Left ventricle myocardium superior (tissue), 1 donor: ENCODE measurements at places on chromosomes 1 and 21. TPM values are rescaled to one million over a fixed set of nuclear protein-coding genes. Genes with fewer than 3 reads are reported as not detected.

Gene OR6K3
- not detected for total RNA-seq

Gene PRELP
- total RNA-seq, result 22.5 TPM

GRCh38 chr1:63116016-63116415 lies 206.4 kb upstream of the FOXD3 start:
- DNase-seq, result no peak

DNA sequence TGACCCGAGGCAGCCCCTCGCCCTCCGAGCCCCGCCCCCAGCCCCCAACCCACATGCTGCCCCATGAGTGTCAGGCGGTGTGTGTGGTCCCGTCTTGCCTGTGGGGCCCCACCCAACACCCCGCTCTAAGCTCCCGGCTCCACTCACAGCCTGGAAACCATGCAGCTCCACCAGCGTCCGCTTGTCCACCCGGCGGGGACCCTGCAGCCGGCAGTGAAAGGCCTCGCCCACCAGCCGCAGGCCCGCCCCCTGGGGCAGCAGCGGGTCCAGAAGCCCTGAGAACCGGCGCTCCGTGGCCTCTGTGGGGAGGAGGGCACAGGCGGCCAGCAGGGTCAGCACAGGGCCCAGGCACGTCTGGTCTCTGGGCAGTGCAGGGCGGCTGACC lies 2.7 kb downstream of the C1QTNF12 start:
- DNase-seq, result no peak

DNA sequence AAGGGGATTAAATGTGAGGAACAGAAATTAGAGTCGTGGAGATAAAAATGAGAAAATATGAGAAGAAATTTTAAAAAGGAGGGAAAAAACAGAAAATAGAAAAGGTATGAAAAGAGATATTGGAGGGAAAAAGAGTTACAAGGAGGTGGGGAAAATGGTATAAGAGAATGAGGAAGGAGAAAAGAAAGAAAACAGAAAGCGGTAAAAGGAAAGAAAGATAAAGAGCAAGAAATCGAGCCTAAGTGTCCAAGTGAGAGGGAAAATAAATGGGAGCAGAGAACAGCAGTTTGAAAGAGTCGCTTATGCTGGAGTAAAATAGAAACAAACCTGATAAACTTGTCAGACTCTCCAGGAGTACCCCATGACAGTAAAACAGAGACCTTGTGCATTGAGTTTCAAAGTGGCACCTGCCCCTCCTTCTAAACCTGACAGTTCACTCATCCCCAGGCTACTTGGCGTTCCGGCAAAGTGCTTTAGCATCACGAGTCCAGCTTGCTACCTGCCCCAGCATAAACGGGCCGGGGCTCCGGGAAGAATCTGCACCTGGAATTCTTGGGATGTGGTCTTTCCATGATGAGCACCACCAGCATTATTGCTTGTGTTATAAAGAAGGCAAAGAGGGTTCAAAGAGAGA lies 585 bp downstream of the NEGR1 start:
- DNase-seq, result no peak

DNA sequence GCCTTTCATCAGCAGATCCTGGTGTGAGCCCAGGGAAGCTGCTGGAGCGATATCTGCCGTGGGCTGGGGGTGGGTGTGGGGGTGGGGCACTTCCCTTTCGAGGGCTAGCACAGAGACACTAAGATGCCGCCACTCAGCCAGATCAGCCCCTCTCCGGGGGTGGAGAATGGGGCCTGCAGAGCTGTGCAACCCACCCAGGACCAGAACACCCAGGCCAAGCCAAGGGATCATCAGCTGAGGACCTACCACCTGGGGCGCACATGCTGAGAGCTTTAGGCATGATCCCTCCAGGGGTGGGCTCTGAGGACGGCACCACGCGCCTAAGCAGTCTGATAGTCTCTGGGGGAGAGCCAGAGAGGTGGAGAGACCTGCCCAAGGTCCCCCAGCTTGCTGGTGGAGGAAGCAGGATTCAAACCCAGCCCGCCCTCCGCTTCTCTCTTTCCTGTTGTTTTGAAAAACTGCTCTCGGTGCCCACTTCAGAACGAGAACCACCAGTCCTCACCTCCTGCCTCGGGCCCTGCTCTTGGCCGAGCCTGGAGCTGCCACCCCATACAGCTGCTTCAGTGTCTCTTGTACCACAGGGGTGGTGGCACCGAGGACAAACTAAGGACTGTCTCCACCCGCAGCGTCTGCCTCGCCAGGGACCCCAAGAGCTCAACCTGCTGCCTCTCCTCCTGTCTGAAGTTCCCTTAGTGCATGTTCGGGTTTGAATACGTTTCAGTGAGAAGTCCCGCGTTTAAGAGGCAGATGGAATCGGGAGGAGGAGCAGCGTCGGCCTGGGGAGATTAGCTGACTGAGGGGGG lies 39.7 kb upstream of the RUNX3 start:
- no peak for DNase-seq

Gene SLC66A1
- total RNA-seq, result 7.5 TPM

DNA sequence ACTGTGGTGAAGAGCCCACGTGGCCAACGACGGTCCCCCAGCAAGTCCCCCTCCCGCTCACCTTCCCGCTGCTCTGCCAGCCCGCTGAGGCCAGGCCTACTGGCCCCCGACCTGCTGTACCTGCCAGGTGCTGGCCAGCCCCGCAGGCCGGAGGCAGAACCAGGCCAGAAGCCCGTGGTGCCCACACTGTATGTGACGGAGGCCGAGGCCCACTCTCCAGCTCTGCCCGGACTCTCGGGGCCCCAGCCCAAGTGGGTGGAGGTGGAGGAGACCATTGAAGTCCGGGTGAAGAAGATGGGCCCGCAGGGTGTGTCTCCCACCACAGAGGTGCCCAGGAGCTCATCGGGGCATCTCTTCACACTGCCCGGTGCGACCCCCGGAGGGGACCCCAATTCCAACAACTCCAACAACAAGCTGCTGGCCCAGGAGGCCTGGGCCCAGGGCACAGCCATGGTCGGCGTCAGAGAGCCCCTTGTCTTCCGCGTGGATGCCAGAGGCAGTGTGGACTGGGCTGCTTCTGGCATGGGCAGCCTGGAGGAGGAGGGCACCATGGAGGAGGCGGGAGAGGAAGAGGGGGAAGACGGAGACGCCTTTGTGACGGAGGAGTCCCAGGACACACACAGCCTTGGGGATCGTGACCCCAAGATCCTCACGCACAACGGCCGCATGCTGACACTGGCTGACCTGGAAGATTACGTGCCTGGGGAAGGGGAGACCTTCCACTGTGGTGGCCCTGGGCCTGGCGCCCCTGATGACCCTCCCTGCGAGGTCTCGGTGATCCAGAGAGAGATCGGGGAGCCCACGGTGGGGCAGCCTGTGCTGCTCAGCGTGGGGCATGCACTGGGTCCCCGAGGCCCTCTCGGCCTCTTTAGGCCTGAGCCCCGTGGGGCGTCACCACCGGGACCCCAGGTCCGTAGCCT lies 46.8 kb downstream of the TRIM11 start:
- peak; percentile 48 for DNase-seq

DNA sequence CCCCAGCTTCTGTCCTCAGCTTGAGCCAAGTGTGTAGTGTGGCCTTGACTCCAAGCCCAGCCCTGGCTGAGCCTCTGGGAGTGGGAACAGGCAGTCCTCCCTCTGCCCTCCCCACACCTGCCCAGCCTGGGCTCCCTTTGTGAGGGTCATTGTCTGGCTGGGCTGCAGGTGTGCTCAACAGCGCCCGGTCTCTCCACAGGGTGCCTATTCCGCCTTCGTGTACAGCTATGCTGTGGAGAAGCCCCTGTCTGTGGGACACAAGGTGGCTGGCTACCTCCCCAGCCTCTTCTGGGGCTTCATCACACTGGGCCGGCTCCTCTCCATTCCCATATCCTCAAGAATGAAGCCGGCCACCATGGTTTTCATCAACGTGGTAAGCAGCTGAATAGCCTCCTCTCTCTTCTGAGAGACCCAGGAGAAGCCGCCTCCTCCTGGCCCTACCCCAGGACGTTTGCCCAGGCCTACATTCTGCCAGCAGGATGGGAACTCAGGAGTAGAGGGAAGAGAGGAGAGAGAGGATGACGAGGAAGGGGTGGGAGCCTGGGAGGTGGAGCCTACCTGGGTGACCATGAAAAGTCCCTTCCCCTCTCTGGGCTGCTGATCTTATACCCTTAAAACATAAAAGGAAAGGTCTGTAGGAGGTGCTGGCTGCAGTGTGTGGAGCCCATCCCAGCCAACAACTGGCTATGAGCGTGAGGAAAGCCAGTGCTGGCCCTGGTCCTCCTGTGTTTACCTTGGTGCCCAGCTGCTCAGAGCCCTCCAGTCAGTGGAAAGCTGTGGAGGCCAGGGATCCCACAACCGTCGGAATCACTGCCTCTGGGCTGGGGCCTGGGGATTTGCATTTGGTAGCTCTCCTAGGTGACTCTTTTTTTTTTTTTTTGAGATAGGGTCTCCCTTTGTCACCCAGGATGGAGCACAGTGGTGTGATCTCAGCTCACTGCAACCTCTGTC lies 45.7 kb downstream of the ELK4 start:
- DNase-seq, result no peak

DNA sequence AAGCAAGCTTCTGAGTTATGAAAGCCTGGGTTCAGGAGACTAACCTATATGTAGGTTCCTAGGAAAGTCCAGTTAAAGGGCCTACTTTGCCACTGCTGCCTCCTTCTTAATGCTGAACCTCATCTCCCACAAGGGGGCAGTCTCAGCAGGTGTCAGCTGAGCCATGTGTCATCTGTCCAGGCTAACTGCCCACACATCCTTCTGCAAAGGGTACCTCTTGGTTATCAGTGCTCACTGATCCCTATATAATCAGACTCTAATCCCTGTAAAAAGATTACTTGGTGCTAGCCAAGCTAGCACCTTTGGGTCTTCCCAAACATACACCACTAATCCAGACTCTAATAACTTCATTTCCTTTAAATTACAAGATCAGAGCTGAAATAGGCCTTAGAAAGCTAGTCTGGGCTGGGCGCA lies 9.0 kb downstream of the PRDX1 start:
- DNase-seq, result peak; percentile 50

Gene VCAM1
- 4.7 TPM for total RNA-seq

Gene CFAP107
- not detected for total RNA-seq

GRCh38 chr1:228917342-228917741 lies 182.1 kb downstream of the RHOU start:
- no peak for DNase-seq

- no peak for DNase-seq
These were observed 2.4 kb downstream of the ENO1 start for GRCh38 chr1:8876087-8876486.

GRCh38 chr1:206768472-206769303 lies 1.9 kb upstream of the IL19 start:
- no peak for DNase-seq

GRCh38 chr1:42786097-42786496 lies 1.3 kb downstream of the TMEM269 start:
- peak; percentile 34 for DNase-seq

Gene PLCH2
- total RNA-seq, result 0.25 TPM

DNA sequence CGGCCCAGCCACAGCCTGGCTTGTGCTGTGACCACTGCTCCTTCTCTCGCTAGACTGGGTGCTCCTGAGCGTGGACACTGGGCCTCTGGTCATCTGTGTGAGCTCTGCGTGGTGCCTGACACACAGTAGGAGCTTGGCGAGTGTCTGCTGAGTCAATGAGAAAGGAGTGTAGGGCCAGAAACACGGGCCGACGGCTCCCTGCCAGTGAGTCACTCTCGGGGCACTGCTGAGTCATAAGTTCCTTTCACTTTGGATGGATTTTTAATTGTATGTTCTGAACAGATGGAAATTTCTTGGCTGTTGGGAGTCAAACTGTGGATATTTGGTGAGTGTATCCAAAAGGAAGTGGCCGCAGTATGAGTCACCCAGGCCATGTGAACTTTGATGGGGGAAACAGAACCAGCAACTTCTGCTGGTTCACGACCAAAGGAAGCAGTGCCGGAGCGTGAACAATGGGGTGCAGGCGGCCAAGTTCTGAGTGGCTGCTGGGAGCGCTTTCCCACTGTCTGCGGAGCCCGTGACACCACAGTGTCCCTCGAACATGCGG lies 41.0 kb upstream of the COL18A1 start:
- peak; percentile 85 for DNase-seq

- DNase-seq, result no peak
These were observed 20.6 kb downstream of the CLCA1 start for GRCh38 chr1:86489242-86489878.

Gene NT5C1A
- total RNA-seq, result 39.6 TPM

DNA sequence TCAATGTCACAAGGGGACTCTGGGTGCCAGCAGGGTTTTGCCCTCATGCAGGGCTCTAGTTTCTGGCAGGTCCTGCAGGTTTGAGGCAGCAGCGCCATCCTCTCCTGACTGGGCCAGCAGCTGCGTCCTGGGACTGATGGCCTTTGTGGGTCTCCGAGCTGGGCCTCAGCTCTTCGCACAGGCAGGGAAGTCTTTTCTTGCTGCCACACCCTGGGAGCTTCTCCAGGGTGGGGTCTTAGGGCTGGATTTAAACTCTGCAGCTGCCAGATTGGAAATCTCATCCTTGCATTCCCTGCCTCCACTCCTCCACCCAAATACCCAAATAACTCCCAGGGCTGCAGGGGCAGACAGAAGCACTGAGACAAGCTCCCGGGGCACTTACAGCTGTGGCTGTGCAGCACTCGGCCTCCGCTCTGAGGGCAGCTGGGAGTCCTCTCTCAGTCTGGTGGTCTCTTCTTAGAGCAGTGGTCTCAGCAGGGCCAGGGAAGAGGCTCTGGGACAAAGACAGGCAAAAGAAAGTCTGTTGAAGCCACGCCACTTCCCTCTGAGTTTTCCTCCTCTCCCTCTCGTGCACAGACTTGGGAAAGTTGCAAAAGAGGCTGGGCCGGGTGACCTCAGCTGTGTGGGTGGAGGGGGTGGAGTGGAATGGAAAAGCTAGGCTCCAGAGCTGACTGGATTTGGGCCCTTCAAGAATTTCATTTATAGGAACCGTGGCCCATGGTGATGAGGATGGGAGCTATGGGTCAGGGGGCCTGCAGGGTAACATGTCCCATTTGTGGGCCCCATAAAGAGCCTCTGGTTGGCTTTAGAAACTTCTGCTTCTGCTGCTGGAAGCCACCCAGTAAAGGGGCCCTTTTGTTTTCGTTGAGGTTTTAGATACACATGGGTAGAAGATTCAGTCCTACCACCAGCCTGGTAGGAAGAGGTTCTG lies at the start of gene RAB7B:
Gene RAB7B, minus strand, starts transcription at position 525 of the 931 bp plus-strand sequence. CDS start 9,260 bp downstream, outside the sequence.
- peak; percentile 71 for DNase-seq

Gene C8A
- total RNA-seq, result not detected

Gene TEX38
- total RNA-seq, result not detected

DNA sequence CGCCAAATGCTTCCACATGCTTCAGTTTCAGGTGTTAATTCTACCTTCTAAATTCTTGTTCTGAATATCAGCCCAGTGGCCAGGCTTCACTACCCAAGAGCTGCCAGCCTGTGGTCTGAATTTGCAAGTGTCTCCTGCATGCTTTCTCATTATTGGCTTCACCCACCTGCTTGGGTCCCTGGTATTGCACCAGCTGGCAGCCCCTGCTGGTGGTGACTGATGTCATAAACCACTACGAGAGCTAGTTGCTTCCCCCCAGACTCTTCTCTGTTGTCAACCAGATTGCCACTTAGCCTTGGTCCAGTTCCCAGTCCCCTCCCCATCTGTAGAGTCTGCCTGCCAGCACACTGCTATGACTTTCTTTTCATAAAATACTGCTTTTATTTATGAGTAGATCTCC lies 197.7 kb upstream of the DUSP10 start:
- DNase-seq, result no peak

Gene ZFP69B
- total RNA-seq, result 0.87 TPM

- no peak for DNase-seq
These were observed 25.2 kb downstream of the SLC66A1 start for GRCh38 chr1:19337289-19337688.

Gene ORC1
- 0.32 TPM for total RNA-seq
